NCI-H1048 (cell line): ENCODE measurements at places on chromosomes 6 and 20.

- no peak for DNase-seq
Measured at GRCh38 chr20:17822039-17822438, 122.3 kb downstream of the BANF2 start.

DNA sequence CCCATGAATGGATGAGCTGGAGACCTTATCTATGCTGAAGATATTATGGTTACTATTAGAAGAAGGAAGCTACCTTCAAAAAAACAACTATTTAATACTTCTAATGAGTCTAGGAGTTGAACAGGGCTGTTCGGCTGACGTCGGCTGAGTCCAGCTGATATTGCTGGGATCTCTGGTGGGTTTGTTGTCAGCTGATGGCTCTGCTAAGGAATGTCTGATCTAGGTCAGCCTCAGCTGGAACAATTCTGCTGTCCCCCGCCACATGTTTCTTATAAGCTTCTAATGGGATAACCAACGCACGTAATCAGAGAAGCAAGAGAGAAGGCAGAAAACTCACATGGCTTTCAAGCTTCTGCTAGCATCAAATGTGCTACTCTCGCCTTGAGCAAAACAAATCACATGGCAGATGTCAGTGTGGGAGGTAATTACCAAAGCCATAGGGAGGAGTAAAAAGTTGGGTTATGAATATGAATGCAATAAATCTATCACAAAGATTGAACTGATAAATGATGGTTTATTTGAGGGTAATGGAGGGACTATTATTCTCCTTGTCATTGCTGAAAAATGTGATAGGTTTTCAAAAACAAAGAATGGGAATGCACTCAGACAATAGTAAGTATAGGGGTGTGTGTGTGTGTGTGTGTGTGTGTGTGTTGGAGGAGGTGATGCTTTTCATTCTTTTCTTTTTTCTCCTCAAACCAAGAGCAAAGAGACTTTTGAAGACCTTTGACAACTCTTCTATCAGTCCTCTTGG lies 71.5 kb downstream of the BTBD3 start:
- DNase-seq, result no peak

GRCh38 chr6:105112577-105112976 lies 67.2 kb downstream of the POPDC3 start:
- DNase-seq, result no peak

DNA sequence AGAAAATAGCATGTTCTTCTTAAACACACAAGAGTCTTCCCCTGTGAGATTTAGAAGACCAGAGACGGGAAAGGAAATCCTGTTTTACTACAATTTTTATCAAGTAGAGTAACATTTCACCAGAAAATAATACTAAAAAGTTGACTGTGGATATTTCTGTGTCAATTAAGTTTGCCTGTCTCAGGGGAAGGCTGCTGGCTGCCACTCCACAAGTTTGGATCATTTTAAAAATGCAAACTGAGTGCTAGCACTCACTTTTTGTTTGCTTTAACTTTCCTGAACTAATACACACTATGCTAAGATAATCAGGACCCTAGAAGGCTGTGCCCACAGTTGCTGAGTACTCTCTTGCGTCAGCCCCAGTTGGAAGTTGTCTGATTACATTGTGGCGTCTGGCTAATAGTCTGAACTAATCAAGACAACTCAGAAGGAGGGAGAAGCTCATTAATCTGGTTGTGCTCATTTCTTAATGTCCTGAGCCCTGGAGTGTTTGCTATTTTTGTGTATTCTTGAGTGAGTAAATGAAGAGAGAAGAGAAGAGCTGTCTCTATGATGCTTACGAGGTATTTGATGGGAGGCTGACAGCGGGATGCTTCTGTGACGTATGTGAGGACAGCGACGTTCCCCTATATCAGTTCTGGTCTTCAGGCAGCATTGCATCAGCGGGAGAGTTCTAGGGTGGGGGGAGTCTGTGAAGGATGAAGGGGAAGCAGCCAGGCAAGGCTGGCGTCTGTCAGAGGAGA lies 664.2 kb downstream of the QKI start:
- DNase-seq, result no peak
